Adrenal gland (tissue), 19 donors: ENCODE measurements at places on chromosomes 6 and 20.

DNA sequence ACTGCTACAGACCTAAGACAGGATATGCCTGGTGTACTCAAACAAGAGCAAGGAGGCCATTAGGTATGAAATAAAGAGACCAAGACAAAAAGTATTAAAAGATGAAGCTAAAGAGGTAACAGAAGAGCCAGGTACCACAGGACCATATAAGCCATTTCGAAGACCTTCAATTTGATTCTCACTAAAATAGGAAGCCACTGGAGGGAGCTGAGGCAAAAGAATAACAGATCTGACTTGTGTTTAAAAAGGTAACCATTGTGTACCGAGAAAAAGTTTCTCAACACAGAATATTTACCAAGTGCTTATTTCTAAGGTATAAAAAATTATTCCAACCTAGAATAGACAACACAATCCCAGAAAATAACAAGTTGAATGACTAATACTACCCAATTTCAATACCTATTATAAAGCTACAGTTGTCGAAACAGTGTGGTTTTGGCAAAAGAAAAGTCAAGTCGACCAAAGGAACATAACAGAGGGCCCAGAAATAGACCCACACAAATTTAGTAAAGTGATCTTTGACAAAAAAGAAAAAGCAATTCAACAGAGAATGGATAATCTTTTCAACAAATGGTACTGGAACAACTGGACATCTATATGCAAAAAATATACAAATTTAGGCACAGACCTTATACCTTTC is 125.3 kb upstream of the DST start:
- no peak overlapping the region for H3K27ac ChIP-seq
- H3K27me3 ChIP-seq: no peaks in the 10 kb centered on the region
- H3K36me3 ChIP-seq: no peaks in the 10 kb centered on the region

- no peaks in the 10 kb centered on the region for H3K27me3 ChIP-seq
- no peak for DNase-seq
- H3K27ac ChIP-seq: peak overlapping the region; percentile 49
- peaks cover 33% of the 10 kb centered on the region for H3K36me3 ChIP-seq
Observed at GRCh38 chr6:159691963-159692287, 1.1 kb downstream of the SOD2 start.

DNA sequence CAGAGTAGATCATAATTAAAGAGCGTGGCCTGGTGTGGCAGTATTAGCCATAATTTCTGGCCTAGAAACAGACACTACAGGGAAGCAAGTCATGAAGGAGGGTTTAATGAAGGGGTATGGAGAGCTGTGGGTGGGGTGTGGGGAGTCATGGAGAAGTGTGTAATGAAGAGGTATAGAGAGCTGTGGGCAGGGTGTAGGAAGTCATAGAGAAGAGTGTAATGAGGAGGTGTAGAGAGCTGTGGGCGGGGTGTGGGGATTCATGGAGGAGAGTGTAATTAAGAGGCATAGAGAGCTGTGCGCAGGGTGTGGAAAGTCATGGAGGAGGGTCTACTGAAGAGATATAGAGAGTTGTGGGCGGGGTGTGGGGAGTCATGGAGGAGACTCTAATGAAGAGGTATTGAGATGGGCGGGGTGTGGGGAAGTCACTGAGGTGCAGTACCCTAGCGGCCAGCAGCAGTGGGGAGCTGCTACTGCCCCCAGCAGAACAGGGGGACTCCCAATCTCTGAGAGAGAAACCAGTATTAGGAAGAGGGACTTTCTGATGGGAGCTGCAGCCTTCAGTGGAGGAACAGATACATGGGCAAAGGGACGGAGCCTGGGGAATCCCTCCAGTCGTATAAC is 145.4 kb upstream of the FOXA2 start:
- no peaks in the 10 kb centered on the region for H3K36me3 ChIP-seq
- H3K27ac ChIP-seq: no peak overlapping the region
- H3K4me3 ChIP-seq: no peak overlapping the region
- H3K27me3 ChIP-seq: no peaks in the 10 kb centered on the region
- DNase-seq: no peak

- DNase-seq: no peak
- no peaks in the 10 kb centered on the region for H3K36me3 ChIP-seq
- no peak overlapping the region for H3K4me3 ChIP-seq
- no peaks in the 10 kb centered on the region for H3K27me3 ChIP-seq
Observed at GRCh38 chr6:40419377-40419776, 167.8 kb downstream of the LRFN2 start.

- H3K27ac ChIP-seq: no peak overlapping the region
- no peak for DNase-seq
- H3K4me3 ChIP-seq: no peak overlapping the region
- H3K4me1 ChIP-seq: no peaks in the 10 kb centered on the region
Observed at GRCh38 chr6:81857812-81858211, 105.3 kb upstream of the TENT5A start.
